Heart right ventricle (tissue), 16 donors: ENCODE measurements at places on chromosomes 4 and X. TPM values are rescaled to one million over a fixed set of nuclear protein-coding genes. Genes with fewer than 3 reads are reported as not detected.

GRCh38 chr4:101813604-101814003 is 23.1 kb downstream of the BANK1 start:
- no peak for DNase-seq

DNA sequence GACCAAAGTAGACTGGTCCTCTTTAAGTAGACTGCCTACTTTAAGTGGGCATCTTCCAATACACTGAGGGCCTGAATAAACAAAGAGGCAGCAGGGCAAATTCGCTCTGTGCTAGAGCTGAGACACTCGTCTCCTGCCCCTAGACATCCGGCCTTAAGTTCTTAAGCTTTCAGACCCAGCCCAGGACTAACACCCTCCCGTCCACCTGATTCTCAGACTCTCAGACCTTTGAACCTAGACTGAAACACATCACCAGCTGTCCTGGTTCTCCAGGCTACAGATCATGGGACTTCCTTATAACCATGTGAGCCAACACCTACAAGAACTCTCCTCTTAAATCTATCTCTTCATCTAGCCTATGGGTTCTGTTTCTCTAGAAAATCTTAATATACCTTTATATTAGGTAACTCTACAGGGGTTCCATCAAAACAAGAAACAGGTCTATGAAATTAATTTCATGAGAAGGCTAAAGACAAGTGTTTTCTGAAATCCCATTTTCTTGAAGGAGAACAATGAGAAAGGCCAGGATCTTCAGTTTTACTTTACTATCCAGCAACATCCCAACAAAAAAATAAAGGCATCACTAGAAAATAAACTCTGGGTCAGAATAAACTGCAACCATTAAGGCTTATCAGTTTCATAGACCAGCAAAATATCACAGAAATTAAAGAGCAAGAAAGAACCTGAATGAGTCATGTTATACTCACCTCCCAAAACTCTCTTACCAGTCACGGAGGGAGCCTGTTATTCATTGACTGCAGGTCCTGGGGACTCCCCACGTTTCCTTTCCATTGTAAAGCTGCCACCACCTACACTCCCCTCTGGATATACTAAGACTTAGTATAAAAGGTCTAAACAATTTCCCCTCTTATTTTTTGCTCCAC is 14.8 kb downstream of the ADGRA3 start:
- DNase-seq, result no peak

DNA sequence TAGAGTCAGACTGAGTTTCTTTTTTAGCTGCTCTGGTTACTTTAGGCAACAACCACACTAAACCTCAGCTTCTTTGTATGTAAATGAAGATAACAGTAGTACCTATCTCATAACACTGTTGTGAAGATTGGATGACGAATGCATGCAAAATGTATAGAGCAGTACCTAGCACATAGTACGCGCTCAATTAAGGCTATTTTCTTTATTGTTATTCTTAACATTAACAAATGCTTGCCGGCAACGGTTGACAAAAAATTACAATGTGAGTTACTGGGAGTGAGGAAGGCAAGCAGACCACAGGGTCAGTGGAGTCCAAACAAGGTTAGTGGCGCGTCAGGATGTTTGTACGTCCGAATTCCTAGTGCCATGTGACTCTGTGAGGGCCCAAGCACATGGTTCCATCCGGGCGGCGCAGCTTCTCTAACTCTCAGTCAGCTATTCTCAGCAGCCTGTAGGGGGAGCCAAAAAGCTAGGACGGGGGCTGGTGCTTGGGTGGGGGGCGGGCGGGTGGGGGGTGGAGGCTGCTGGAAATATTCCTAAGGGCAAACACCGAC is 821 bp upstream of the NALF2 start:
- DNase-seq, result no peak

GRCh38 chr4:145195167-145195952 is 15.0 kb upstream of the OTUD4 start:
- DNase-seq, result no peak

GRCh38 chrX:133999031-133999705 is 13.8 kb upstream of the GPC3 start:
- no peak for DNase-seq

DNA sequence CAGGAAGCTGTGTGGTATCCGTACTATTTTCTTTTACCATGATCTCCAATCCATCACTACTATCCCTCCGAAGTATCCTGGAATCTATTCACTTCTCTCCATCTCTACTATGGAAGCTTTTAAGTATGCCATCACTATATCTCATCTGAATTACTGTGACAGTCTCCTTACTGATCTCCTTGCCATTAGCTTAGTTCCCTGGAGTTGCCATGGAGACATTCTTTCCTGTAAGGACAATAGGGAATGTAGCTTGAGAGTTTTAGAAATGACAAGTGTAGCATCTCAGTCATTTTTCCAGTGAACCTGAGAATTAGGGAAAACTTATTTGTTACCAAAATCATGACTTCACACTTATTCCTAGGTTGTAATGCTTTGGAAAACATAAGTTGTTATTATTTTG is 86.3 kb downstream of the HPGD start:
- DNase-seq, result no peak

- DNase-seq, result no peak
Measured at GRCh38 chrX:118780911-118781310, 42.7 kb upstream of the ZCCHC12 start.

GRCh38 chr4:62194342-62194741 is 994.2 kb downstream of the ADGRL3 start:
- no peak for DNase-seq

DNA sequence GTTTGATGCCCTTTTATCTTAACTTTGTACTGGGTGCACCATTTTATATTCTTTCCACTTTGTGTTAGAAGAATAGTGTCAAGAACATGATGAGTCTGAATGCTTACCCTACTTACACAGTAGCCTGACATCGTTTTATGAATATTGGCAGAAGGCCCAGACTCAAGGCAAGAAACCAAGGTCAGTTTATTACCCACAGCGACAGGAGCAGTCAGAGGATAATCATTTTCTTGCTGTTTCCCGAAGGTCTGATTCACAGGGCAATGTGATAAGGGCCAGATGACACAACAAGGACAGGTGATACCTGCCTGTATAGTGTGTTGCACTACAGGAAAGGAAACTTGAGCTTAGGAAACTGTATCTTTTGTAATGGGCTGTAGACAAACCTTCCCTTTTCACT is 417.4 kb downstream of the SPOCK3 start:
- DNase-seq, result no peak

GRCh38 chr4:144495944-144496343 is 150.0 kb upstream of the HHIP start:
- DNase-seq, result no peak

GRCh38 chr4:65798498-65799127 is 128.3 kb upstream of the EPHA5 start:
- no peak for DNase-seq

Gene UGT2B17
- not detected for polyA plus RNA-seq

GRCh38 chr4:69517674-69518073 is 22.0 kb upstream of the UGT2B4 start:
- DNase-seq, result no peak

Gene L1CAM
- polyA plus RNA-seq, result 2.6 TPM

DNA sequence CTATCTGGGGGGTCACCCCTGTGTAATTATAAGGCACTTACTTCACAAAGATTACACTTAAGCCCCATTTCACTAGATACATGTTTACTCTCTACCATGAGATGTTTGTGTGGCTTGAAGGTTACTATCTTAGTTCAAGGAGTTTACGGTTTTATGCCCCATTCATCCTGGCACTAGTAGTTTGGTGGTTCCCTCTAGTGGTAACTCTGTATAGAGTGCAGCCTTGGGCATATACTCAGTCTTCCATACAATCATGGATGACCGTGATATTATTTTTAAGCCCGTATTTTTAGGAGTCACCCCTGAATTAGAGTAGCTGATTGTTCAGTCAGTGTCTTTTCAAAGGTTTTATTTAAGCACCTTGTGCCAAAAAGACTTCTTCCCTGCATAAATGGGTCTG is 109.9 kb upstream of the FAM47C start:
- DNase-seq, result no peak

DNA sequence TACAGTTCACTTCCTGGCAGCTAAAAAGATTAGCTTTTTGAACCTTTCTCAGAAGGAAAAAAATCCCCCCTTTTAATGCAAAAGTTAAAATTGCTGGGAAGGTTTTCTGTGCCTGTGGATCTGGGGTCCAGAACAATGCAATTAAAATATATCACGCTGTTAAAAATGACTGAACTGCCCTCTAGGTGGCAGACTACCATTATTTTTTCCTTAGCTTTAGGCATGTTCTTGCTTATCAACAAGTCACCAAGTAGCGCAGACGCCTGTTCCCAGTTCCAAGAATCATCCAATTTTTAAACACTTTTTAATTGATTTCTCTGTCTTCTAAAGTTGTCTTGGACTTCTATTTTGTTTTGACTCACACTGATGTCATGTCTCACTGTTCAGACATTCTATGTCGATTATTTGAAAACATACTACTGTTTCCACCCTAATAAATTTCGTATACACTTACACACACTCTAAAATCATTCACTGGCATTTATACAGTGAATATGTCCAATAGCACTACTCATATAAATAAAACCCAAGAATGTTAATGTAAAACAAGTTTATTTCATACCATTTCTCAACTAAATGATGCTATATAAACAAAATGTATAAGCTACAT is 661.6 kb downstream of the RAPGEF2 start:
- DNase-seq, result no peak

DNA sequence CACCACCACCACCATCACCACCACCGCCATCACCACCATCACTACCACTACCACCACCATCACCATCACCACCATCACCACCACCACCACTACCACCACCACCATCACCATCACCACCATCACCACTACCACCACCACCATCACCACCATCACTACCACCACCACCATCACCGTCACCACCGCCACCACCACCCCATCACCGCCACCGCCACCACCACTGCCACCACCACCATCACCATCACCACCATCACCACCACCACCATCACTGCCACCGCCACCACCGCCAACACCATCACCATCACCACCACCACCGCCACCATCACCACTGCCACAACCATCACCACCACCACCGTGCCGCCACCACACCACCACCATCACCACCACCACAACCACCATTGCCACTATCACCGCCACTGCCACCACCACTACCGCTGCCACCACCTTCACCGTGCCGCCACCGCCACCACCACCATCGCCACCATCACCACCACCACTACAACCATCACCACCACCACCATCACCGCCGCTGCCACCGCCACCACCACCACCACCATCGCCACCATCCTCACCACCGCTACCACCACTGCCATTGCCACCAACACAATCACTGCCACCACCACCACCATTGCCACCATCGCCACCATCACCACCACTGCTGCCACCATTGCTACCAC is 1511.3 kb upstream of the AGA start:
- no peak for DNase-seq
